NCI-H1436 (cell line): ENCODE measurements at places on chromosomes 7 and 10.

GRCh38 chr10:75736889-75737579 lies 305.6 kb downstream of the LRMDA start:
- no peak for DNase-seq

GRCh38 chr10:70729763-70730357 lies 55.3 kb downstream of the TBATA start:
- peak; percentile 60 for DNase-seq

- DNase-seq, result peak; percentile 37
These were observed 40.3 kb downstream of the NRCAM start for GRCh38 chr7:108415821-108416536.

DNA sequence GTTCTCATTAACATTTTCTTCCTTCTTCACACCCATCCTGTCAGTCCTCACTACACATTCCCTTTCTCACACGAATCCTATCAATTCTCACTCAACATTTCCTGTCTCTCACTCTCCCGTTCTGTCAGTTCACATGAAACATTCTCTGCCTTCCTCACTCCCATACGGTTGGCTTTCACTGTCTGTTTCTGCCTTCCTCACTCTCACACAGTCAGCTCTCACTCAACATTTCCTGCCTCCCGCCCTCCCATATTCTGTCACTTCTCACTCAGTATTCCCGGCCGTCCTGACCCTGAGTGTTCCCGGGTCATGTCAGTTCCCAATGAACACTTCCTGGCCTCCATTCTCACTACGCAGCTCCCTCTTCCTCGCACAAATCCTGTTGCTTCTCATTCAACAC lies 61.5 kb downstream of the DYNC2I1 start:
- no peak for DNase-seq

DNA sequence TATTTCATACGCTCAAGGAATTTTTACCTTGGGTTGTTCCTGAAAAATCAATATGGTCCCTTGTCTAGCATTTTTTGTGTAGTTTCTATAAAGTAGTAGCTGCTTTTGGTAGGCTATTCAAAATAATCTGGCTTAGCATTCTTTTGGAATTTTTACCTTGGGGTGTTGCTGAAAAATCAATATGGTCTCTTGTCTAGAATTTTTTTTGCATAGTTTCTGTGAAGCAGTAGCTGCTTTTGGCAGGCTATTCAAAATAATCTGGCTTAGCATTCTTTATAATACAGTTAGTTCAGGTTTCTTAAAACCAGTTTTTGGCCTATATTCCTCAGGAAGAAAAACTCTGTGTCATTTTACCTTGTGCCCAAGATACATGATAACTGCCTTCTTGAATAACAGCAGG lies 301.9 kb downstream of the SUGCT start:
- no peak for DNase-seq

GRCh38 chr7:41029072-41029499 lies 673.8 kb downstream of the INHBA start:
- DNase-seq, result no peak

DNA sequence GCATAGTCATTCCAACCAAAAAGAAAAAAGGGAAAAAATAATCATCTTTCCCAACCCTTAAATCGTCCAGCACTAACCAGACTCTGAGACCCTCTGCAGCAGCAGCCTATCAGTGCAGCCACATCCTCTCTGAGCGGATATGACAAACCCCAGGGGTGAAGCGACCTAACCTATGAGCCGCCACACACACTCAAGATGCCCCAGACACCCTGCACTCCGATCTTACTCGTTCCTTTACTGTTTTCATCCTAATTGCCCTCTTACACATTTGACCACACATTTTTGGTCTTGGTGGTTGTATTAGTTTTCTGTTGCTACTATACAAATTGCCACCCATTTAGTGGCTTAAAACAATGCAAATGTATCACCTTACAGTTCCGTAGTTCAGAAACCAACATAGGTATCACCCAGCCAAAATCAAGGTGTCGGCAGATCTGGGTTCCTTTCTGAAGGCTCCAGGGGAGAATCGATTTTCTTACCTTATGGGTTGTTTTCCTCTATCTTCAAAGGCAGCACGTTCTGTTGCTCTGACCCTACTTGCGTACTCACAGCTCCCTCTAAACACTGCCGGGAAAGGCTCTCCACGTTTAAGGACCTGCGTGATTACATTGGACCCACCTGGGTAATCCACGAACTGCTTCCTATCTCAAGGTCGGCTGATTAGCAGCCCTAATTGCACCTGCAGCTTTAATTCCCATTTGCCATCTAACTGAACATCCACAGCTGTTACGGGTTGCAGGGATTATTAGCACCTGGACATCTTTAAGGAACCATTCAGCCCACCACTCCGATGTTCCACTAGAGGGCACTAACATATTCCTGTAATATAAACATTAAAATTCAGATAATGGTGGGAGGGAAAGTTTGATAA lies 37.3 kb upstream of the PRSS1 start:
- no peak for DNase-seq

DNA sequence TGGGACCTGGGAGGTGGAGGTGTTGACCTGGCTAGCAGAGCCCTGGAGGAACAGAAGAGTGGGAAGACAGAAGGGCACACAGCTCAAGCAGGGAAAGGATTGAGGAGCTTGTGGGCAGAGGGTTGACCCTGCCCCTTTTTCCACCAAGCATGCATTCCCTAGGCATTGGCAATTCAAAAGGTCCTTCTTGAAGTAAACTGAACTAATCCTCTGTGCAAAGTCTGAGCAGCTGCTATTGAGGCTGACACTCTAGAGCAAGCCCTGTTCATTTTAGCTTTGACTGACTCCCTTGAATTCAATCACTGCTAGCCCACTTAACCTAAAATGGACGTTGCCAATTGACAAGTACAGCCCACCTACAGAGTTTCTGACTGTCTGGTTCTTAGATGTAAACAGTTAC lies 116.5 kb upstream of the TNS3 start:
- DNase-seq, result no peak

GRCh38 chr10:86518781-86519180 lies 2.8 kb downstream of the WAPL start:
- DNase-seq, result no peak

DNA sequence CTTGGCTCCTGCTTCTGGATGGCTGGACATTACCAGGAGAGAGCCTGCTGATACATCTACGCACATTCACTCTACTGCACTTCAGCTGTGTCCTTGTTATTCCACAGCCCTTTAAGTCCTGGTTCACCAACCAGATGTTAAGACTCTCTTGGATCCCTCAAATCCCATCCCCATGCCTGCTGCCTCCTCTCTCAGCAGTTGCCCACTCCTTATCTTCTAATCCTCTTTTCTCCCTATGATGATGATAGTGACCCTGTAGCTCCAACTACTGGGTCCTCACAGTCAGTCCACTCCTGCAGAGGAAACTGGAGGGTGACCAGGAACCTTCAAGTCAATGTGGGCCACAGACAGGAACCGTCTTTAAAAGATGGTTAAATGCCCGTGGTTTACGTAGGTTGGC lies 96.3 kb upstream of the PDCD4 start:
- no peak for DNase-seq

- no peak for DNase-seq
These were observed 21.5 kb upstream of the OR6B1 start for GRCh38 chr7:143978585-143978984.

DNA sequence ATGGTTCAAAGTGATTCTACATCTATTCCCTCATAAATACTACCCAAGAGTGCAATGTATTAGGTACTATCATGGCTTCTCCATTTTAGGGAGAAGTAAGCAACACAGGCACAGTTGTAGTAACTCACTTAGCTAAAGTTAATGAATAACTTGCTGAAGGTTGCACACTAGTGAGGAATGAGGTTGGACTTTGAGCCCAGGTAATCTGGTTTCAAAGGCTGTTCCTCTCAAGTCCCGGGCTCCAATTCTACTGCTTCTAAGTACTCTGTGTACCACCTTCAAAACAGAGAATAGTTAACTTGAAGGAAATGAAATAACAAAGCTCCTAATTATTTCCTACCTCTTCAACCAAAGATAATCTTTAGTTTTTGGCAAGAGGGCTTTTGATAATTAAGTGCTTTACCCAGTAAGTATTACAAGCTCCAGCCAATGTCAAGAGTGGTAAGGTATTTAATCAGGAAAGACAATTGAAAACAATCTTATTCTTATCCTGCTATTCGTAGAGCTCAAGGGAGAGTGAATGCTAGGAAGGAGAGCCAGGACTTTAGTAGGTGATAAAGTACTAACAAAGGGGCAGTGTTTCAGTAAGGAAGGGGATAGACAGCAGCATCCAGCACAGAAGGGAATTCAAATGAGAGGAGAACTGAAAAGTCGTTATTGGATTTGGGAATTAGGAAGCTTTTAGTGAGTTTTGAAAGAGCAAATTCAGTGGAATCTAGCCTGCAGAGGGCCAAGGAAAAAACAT lies 158.2 kb upstream of the PTPRZ1 start:
- DNase-seq, result no peak

DNA sequence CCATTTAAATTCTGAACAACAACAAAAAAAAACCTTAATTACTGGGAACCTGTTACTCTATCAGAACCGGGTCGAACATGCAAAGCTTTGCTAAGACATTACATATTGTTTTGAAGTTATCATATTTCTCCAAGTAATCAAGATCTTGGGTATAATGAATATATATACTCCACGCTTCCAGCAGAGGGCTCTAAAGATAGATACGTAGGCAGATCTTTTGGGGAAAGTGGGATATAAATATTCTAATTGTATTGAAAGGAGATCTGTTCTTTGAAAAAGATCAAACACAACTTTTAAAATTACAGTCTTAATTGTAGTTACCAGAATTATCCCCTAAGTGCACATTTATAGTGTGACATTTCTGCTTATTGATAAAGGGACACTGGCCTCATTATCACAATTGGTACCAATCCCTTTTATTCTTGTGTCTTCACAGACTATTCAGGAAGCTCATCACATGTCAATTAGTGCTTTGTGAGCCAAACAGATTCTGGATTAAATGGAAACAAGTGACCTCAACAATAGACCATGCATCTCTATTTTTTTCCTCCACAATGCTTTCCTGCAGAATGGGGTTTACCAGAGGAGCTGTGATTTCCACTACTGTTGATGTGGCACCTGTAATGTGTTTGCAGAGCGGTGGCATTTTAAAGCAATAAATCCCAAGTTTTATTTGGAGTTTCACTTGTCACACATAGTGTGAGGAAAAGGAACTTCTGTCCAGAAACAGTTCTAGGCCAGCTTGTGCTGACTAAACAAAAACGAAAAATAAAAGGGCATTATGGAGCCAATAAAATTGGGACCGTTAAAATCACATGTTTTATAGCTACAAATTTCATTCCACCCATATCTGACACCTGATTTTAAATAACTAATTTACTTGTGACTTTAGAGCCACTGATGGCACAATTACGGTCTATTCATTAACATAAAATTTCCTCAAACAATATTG lies 122.4 kb downstream of the CTTNBP2 start:
- peak; percentile 0 for DNase-seq

- no peak for DNase-seq
These were observed 291.9 kb downstream of the GFRA1 start for GRCh38 chr10:115981081-115981480.

DNA sequence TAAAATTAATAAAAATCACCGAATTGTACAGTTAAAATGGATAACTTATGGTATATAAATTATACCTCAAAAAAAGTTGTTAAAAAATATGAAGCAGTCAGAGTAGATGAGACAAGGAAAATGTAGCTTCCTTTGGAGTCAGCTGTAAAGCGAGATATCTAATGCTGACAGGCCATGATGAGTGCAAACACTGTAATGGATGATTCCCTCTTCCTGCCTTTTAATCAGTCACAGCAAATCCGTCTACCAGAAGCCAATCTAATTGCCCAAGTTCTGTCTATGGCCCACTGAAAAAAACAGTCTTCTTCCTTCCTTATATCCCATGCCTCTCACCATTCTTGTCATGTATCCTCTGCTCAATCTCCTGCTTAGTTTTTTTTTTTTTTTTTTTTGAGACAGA lies 59.9 kb upstream of the DNAJB12 start:
- DNase-seq, result no peak

DNA sequence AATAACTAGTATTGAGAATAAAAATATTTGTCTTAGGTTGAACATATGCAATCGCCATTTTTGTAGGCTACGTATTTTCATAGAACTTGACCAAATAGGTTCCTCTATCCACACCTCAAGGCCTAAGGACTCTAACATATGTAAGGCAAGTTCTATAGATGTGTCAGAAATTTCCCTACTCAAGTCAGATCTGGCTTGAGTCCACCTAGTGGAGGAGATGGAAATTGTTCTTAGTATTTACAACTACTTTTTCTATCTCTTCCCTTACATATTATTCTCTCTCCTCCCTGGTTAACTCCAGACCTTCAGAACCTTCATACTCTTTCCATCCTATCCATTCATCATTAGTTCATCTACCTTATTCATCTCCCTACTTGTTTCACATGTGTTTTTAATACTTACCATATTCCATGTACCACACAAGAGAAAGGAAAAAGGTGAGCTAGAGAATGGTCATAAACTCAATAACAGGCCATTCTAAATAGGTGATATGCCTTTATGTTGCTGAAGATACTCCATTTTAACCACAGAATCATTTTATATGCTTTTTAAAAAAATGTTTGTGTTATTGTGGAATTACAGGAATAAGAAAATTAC lies 174.5 kb upstream of the HDAC9 start:
- peak; percentile 20 for DNase-seq

- no peak for DNase-seq
These were observed 562 bp downstream of the NUB1 start for GRCh38 chr7:151342102-151342646.

GRCh38 chr7:127907110-127908040 lies 123.9 kb downstream of the LRRC4 start:
- no peak for DNase-seq

GRCh38 chr10:118506671-118507590 lies 88.5 kb downstream of the PRLHR start:
- peak; percentile 93 for DNase-seq

- DNase-seq, result no peak
These were observed 18.6 kb downstream of the WDR37 start for GRCh38 chr10:1074748-1075308.

GRCh38 chr10:119374236-119374635 lies 166.9 kb downstream of the GRK5 start:
- no peak for DNase-seq

- peak; percentile 53 for DNase-seq
These were observed 67.1 kb downstream of the HK1 start for GRCh38 chr10:69345402-69345801.

DNA sequence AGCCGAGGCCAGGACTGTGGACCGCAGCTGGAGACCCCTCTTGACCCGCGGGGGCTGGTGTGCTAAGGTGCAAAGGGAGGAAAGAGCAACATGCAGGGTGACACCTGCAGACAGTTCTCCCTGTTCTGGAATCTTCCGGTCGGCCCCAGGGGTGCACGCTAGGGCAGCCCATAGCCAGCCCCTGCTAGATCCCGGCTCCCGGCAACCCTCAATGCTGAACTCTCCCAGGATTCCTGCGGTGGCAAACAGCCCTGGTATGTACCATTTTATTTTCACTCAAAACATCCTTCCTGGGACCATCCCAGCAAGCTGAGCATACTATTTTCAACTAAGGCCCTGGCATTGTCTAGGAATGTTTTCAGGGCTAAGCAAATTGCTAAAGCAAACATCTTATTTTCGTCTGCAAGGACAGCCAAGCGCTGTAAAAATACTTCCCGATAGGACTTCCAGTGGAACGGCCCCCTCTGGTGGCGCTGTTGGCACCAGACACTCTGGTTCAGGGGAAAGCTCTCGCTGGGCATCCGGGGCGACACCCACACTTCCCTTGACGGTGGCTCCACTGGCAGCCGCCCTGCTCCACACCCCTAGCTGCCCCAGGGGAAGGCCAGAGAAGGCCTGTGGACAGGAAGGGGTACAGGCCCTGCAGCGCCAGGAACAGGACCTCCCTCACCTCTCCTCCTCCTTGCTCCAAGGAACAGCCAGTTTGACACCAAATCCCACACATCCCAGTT lies 99.4 kb downstream of the CTBP2 start:
- peak; percentile 67 for DNase-seq
